ENCODE measurements at places on chromosomes 5 and 9. TPM values are rescaled to one million over a fixed set of nuclear protein-coding genes. Genes with fewer than 3 reads are reported as not detected.

Gene OLFM1
- 0.44 TPM for total RNA-seq

Gene MAMDC4
- total RNA-seq = 0.68 TPM

Gene SLC22A4
- 1.7 TPM for total RNA-seq

Gene SV2C
- under 0.01 TPM for total RNA-seq

Gene ANKRD31
- 0.13 TPM for total RNA-seq

Gene ELOVL7
- total RNA-seq = under 0.01 TPM

Gene DDX4
- not detected for total RNA-seq

Gene IL7R
- 0.12 TPM for total RNA-seq

Gene PCDHB2
- total RNA-seq = 1.7 TPM

Gene OR1B1
- total RNA-seq = 0.06 TPM

Gene ANKRA2
- 12.6 TPM for total RNA-seq

Gene GRM6
- total RNA-seq = not detected

Gene QRFP
- total RNA-seq = not detected

Gene GEMIN5
- total RNA-seq = 10.8 TPM

Gene OMD
- 1.1 TPM for total RNA-seq

Gene FIBCD1
- total RNA-seq = 0.26 TPM

Gene MORN5
- not detected for total RNA-seq

Gene PHF24
- total RNA-seq = 0.13 TPM

Gene TLX3
- not detected for total RNA-seq
